ENCODE measurements at places on chromosomes 12 and 14.

- DNase-seq = no peak
Observed at GRCh38 chr12:82955043-82955442, 268.3 kb downstream of the TMTC2 start.

DNA sequence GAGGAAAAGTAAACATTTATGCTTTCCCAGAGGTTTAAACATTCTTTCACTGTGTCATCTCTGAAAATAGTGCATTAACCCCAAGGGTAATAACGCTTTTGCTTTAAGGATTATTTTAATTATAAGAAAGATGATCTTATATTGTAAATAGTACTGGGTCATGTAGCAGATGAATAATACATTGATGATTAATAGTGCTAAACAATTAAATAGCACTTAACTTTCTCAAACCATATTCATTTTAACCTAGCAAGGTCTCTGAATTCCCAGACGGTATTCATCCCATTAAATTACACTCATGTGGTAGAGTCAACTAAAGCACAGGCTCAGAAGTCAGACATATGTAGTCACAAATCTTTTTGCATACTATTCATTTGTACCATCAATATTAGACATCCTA, 115.6 kb upstream of the FAR2 start:
- no peak for DNase-seq

DNA sequence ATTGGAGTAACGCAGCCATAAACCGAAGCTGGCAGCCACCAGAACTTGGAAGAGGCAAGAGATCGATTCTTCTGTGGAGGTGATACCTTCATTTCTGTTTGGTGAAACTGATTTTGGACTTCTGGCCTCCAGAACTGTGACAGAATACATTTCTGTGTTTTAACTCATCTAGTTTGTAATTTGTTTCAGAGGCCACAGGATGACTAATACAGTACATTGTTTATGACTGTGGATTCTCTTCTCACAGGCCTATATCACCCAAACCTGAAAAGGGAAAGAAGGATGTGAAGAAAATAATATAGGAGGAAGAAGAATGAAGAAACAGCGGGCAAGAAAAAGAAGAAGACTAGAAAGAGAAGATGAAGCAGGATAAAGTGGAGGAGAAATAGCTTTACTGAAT, 263.8 kb upstream of the DIO2 start:
- DNase-seq = no peak

GRCh38 chr14:99986396-99986795, 78.8 kb upstream of the EVL start:
- no peak for DNase-seq

GRCh38 chr12:21054334-21054733, 76.7 kb upstream of the SLCO1B1 start:
- DNase-seq = no peak

GRCh38 chr14:100576091-100577085, 10.8 kb downstream of the BEGAIN start:
- DNase-seq = no peak

DNA sequence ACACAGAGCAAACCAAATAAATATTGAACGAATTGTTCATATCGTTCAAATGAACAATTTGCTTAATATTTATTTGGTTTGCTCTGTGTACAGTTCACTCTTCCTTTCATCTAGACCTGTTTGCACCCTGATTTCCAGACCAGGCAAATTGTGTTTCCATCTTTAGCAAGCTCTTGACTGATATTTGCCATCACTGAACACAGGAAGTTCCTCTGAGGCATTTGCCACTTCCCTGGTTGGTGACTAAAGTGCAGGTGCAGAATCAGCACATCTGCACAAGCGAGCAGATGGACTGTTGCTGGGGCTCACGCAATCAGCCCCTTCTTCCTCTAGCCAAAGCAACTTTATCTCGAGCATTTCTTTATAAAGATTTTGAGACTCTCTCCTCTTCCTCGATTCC, 112.9 kb downstream of the DAAM1 start:
- DNase-seq = no peak

GRCh38 chr14:60641742-60642269, 7.5 kb downstream of the SIX1 start:
- DNase-seq = no peak

GRCh38 chr12:108375986-108376663, 37.0 kb upstream of the CMKLR1 start:
- no peak for DNase-seq

DNA sequence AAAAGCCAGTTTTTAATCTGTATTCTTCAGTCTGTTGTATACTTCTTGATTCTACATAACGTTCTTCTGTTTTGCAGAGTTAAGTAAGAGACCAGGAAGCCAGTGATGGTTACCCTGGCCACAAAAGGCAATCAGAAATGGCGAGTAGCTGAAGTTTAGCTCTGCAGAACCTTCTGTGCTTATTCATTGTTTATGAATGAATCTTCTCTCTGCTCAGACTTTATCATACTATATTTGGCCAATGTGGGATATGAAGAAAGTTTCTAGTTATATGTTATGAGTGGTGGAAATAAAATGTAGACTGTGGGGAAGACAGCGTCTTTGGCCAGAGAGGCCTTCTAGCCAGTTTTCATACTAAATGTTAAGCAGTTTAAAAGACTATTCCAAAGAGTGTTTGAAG, 249.9 kb upstream of the RGS6 start:
- no peak for DNase-seq

DNA sequence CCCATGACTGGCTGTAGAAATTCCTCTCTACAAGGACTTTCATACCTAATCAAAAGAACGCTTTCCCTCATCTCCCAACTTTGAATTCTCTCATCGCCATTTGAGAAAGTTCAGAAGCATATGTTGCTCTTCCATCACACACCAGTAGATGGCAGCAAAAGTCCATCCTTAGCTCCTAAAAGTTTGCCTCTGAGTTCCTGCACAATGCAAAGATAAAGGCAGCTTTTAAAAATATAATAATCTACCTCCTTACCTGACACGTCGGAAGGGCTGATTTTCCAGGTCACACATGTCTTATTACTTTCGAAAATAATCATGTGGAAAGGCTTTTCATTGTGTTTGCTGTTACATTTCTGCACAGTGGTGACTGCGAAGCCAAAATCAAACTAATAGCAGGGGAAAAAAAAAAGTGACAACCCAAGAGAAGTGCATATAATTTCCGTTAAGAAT, 456.7 kb upstream of the SEL1L start:
- DNase-seq = no peak

GRCh38 chr12:7624478-7624877, 41.2 kb downstream of the APOBEC1 start:
- DNase-seq = no peak

DNA sequence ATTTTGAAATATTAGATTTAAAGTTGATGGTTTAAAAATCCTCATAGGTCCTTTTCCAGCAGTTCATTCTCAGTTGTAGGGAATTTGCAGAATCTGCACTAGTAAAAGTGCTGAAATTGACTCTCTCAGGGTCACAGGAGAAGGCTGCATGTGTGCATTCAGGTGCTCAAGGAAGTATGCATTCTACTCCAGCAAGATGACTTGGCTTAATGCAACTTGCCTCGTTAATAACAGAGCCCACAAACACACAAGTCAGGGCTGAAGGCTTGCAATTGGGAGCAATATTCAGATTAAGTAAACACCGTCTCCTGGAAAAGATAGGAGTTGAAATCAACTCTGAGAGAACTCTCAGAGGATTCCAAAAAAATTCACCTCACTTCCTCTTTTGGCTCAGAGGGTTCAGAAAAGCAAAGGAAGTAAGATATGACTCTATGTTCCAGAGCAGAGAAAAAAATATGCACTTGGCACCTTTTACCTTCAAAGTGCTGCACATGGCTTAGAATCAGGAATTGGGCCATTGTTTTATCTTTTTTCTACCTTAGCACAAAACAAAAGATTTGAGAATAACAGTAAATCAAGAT, 406.3 kb upstream of the DCN start:
- no peak for DNase-seq

- DNase-seq = no peak
Observed at GRCh38 chr14:81427348-81428058, 27.4 kb upstream of the STON2 start.

DNA sequence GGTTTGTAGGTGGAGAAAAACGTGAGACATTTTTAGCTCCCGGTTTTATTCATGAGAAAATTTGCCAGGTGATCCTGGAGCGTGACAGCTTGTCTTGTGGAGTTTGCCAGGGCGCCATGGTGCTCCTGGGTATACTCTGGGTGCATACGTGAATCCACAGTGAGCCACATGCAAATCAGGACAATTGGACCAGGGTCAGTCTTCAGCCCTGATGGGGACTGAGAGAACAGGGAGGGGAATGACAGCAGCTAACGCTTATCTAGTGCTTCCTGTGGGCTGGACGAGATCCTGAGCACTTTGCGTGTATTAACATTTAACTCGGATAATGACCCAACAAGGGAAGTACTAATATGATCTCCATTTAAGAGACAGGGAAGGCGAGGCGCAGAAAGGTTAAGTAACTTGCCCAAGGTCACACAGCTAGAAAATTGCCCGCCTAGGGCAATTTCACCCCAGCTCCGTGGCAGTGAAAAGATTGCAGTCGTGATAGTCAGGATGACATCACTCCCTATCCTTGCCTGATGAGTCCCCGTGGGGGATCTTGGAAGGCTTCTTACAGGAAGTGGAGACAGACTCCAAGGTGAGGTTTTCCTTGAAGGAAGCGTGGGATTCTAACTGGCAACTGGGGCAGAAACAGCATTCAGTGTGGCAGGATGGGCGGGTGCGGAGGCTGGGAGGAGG, 118.4 kb upstream of the NCOR2 start:
- DNase-seq = no peak

DNA sequence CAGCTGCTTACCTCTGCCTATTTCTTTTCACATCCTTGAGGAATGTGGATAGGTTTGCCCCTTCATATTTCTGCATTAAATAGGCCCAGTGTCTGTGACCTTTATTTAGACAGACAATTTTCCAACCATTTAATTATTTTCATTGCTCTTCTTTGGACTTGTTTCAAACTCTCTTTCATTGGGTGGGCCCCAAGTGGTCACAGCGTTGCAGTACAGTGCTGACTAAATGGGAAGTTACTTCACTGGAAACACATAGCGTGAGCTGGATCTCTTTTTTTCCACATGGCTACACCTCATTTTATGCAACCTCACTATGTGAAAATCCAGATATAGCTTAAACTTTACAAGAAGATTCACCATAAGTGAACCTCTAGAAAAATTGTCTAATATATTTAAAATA, 438.9 kb downstream of the ADAMTS20 start:
- no peak for DNase-seq

GRCh38 chr12:49902399-49903350, 1.0 kb downstream of the FAIM2 start:
- no peak for DNase-seq

GRCh38 chr12:22856178-22856577, 231.2 kb downstream of the ETNK1 start:
- no peak for DNase-seq

DNA sequence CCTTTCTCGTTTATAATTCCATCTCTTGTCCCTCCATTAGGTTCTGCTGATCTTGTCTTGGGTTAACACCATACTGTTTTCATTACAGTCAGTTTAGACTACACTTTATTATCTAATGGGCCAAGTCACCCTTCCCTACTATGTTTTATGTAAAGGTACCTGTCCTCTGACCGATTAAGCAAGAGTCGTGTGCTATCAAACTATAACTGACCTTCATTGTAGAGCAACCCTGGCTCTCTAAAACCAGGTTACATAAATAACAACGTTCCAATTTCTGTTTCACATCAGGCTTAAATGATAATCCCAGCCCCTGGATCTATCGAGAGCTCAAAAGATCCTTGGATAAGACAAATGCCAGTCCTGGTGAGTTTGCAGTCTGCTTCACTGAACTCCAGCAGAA, 16.7 kb downstream of the OAS2 start:
- no peak for DNase-seq

DNA sequence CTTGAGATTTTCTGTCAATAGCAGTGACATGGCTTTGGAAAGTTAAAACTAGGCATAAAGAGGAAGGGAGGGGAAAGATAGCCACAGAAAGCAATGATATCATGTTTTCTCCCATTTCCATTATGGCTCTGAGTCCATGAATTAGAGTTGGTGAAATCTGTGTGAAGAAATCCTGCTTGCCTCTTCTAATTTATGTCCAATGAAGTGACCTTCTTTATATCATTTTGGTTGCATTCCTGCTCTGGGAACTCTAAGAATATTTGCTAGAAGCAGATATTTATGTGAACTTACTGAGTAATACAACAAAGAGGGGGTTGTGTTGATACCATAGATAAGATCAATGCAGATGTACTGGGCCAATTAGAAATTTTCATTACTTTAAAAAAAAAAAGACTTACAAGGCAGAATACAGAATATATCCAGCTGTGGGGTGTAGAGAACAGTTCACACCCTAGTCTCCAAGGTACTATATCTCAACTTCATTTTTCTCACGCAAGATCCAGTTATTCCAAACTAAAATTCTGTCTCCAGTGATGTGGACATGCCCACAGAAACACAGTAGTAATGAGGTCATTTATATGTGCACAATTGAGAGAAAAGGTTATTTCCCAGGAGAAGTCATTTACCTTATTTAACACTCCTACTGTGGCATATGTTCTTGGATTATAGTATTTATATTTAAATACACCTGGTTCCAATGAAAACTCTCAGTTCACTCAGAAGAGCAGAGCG, 51.5 kb upstream of the KCNJ8 start:
- no peak for DNase-seq

- no peak for DNase-seq
Observed at GRCh38 chr14:91780452-91780851, 48.6 kb upstream of the CATSPERB start.

DNA sequence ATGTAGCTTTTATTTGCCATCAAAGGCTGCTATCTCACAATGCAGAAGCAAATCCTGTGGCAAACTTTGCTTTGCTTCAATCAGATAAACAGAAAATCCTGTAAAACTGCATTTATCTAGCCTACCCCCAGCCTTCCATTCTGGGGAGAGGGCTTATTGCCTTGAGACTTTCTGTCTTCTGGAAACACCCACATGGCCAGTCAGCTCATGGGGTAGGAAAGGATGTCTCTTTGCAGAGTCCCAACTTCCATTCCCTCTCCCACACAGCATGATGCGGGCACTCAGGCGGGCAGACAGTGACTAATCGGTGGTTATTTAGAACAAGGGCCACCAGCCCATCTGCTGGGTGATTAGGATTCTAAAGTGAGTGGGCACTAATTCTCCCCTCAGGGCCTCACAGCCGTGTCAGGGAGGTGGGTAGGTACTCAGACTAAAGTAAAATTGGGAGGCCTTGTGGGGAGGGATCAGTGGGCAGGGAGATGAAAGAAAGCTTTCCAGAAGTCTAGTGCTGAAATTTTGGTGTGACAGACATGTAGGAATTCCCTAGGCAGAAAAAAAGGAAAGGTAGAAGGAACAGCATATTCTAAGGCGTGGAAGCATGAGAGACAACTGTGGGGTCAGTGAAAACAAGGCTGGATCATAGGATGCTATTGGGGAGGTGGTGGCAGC, 720.5 kb downstream of the VRK1 start:
- DNase-seq = no peak
